Adrenal gland (tissue), 19 donors: ENCODE measurements at places on chromosomes 16 and 17. TPM values are rescaled to one million over a fixed set of nuclear protein-coding genes. Genes with fewer than 3 reads are reported as not detected.
A peak's percentile ranks its signal among the peaks of the same experiment; 100 is the strongest.

Gene FGF11
- polyA plus RNA-seq: 33.2 TPM

GRCh38 chr17:45753645-45754225, 30.4 kb upstream of the CRHR1 start:
- DNase-seq: no peak

Gene MYH1
- not detected for polyA plus RNA-seq

DNA sequence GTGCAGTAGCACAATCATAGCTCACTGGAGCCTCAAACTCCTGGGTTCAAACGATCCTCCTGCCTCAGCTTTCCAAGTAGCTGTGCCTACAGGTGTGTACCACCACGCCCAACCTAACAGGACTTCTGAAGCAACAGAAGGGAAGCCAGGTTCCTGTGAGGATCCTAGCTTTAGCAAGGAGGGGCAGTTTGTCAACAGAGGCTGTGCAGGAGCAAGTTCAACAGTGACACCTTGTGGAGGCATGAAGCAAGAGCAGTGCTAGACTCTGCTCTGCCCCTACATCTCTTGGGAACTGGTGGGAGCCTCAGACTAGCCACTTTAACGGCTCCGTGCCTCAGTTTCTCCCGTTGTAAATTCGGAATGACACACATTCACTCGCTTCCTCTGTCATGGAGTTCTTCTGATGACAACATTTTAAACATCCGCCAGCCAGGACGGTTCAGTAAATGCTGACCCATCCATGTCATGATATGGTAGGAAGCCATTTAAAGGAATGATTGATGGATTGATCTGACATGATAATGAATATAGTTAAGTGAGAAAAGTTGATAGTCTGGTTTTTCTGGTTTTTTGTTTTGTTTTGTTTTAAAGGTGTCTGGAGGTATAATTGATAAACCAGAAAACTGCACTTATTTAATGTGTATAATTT, 218.7 kb downstream of the MRTFB start:
- no peak for DNase-seq

Gene SLC43A2
- polyA plus RNA-seq: 6.8 TPM

DNA sequence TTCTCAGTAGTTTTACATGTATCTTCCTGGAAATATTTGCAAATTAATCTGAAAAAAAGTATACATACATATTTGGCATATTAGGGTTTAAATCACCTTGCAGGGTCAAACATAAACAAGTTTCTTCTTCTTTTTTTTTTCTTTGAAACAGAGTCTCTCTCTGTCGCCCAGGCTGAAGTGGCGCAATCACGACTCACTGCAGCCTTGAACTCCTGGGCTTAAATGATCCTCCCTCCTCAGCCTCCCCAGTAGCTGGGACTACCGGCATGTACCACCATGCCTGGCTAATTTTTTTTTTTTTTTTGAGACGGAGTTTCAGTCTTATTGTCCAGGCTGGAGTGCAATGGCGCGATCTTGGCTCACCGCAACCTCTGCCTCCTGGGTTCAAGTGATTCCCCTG, 12.6 kb upstream of the FUS start:
- DNase-seq: no peak

DNA sequence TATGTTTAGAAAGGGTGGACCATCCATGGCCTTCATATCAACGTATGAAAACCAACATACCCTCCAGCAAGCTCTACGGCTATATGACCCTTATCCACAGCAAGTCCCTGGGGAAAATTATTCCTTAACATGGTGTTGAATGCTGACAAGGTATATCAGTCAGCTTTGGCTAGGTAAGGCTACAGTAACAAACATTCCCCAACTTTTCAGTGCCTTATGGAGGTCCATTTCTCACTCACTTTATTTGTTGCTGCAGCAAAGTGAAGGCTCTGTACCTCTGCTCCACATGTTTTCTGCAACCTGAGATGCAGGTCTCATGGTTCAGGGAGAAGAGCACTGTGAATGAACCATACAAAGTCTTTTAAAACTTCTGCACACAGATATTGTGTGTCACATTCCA, 83.8 kb upstream of the TOX3 start:
- no peak for DNase-seq

- DNase-seq: peak; percentile 76
These were observed 205.2 kb downstream of the RAB11FIP4 start for GRCh38 chr17:31596382-31597323.

Gene AIPL1
- not detected for polyA plus RNA-seq

Gene ATP1B2
- 8.5 TPM for polyA plus RNA-seq

DNA sequence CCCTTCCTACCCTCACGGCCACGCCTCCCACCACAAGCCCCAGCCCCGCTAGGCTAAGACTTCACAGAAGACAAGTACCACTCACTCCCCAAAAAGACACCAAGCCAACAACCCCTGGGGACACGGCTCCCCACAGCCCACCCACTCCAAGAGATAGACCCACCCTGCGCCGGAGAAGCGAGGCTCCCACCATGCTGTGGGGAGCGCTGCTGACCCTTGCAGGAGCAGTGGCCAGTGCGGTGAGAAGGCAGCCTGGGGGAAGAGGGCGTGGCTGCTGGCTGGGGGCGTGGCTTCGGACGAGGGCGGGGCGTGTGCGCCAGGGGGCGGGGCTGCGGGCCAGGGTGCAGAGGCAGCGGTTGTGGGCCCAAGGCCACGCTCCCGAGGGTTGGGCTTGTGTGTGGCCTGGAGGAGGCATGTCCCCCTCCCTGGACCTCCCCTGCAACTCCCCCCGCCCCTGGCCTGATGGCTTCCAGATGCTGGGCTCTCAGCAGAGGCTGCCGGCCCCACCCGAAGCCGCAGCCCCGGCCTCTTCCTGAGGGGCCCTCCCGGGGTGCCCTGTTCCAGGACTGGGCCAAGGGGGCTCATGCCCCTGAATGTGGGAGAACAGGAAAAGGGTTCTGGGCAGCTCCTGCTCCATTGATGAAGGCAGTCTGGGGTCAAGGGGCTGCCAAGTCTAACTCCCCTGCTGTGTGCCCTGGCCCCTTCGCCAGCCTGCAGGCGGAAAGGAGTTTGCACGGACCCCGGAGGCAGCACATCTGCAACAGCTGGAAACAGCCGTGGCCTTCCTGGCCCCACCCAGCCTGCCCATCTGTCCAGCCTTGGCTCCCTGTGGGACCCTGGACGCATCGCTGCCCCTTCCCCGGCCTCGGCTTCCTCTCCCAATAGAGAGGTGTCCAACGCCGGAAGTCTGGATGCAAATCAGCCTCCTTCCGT, 9.1 kb downstream of the TFAP4 start:
- peak; percentile 85 for DNase-seq

- no peak for DNase-seq
These were observed 24.8 kb upstream of the NSRP1 start for GRCh38 chr17:30091771-30092170.

GRCh38 chr17:64343833-64344637, 46.6 kb downstream of the PECAM1 start:
- DNase-seq: peak; percentile 72

DNA sequence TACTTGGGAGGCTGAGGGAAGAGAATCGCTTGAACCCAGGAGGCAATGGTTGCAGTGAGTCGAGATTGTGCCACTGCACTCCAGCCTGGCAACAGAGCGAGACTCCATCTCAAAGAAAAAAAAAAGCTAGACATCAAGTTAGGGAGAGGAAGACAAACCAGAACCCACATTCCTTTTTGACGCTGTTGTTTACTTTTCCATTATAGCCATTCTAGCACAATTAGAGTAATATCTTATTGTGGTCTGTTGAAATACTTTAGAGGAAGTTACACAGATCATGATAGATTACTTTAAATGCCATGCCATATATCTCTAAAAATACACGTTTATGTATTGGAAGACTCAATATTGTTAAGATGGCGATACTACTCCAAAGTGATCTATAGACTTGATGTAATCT, 16.5 kb upstream of the ABCC1 start:
- DNase-seq: no peak

DNA sequence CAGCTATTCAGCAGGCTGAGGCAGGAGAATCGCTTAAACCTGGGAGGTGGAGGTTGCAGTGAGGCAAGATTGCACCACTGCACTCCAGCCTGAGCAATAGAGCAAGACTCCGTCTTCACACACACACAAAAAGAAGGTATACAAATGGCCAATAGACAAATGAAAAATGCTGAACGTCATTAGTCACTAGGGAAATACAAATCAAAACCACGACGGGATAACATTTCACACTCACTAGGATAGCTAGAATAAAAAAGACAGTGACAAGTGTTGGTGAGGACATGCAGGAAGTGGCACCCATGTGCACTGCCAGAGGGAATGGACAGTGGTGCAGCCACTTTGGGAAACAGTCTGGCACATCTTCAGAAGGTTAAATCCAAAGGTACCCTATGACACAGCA, 172.9 kb downstream of the FTO start:
- no peak for DNase-seq

- DNase-seq: peak; percentile 10
These were observed 15.2 kb upstream of the METRNL start for GRCh38 chr17:83064021-83064731.

DNA sequence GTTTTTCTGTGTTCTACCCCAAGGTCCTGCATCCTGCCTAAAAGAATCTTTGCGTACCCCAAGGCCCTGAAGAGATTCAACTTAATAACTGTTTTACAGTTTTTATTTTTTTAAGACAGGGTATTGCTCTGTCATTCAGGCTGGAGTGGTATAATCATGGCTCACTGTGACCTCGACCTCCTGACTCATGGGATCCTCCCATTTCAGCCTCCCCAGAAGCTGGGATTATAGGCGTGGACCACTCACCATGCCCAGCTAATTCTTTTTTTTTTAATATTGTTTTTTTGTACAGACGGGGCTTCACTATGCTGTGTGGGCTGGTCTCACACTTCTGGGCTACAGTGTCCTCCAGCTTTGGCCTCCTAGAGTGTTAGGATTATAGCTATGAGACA, 9.3 kb upstream of the FAAP100 start:
- DNase-seq: no peak

Gene ACE
- 7.7 TPM for polyA plus RNA-seq

DNA sequence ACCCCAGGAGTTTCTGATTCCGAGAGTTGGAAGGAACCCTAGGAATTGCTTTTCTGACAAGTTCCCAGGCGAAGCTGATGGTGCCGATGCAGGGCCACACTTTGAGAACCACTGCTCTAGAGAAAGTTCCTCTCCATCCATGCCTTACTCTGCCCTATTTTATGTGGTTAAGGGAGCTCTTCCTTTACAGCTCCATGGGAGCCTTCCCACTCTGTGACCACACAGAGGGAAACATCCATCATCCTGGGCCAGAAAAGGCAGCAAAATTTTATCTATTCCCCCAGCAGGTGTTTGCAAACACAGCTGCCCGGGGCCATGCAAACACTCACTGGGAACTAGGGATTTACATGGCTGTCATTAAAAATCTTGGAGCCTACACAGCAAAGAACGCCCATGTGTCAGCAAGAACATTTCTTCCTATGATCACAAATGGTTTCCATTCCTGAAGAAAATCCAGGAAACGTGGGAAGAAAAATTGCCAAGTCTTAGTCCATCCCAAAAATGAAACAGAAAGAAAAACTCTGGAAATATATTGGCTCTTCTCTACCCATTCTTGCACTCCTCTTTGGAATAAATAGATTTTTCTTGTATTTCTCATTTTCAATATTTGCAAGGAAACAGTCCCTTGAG, 252.7 kb downstream of the PMP22 start:
- DNase-seq: no peak

DNA sequence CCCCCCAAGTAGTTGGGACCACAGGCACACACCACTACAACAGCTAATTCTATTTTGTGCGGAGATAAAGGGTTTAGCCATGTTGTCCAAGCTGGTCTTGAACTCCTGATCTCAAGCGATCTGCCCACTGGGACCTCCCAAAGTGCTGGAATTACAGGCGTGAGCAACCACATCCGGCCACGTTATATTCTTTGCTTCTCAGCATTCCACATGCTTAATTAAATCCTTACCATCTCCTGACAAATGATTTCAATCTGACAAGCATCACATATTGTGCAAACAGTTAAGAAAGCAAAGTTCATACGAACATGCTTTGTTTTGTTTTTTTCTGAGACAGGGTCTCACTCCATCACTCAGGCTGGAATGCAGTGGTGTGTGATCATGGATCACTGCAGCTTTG, 18.2 kb downstream of the HIGD1B start:
- no peak for DNase-seq

Gene KCNH6
- 0.32 TPM for polyA plus RNA-seq

DNA sequence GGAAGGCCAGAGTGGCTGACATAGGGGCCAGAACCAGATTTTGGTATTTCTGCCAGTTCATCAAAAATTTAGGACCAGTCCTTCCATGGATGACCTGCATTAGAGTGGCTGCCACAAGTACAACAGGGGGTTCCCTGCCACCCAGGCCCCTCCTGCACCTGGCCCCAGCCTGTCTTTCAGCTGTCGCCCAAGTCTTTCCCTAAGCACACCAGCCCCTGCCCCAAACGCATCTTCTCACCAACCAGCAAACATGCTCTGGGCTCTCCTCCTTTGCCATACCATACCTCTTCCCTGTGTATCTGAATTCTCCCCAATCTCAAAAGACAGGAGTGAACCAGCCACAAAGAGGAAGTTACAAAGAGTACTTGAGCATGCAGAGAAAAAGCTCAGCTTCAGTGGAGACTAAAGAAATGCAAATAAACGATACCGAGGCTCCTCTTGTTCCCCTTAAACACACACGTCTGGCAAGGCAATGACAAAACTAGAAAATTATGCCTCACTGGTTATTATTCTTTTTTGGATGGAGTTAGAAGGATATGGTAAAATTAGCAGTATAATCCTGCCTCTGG, 130.6 kb downstream of the DYNLRB2 start:
- DNase-seq: no peak

DNA sequence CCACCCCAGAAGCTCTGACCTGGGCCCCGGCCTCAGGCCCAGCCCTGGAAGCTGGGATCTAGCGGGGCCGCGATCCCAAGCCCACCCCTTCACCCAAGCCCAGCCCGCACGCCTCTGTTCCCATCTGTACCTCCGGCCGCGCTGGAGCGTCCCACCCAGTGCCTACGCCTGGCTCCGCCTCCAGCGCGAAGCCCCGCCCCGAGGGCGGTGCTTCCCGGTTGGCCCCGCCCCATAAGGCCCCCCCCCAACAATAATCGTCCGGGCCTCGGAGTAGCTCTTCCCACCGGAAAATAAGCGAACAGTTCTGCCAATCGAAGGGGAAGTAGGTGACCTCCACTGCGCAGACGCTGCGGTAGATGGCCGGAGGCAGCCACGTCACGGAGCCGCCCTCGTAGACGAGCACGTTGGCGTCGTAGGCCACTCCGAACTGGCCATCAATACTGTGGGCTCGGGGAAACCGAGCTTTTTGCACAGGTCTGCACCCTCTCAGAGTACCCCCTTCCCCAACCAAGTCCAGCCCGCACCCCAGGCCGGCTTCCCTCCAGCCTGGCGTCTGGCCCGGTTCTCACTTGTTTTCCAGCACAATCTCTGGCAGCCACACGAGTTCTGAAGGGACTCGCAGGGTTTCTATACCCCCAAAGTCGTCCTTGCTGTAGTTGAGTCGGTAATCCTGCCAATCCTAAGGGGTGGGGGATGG, 1.1 kb downstream of the CHRNE start:
- DNase-seq: peak; percentile 61

Gene SMIM5
- 2.6 TPM for polyA plus RNA-seq
